ENCODE measurements at places on chromosomes 13 and 19. TPM values are rescaled to one million over a fixed set of nuclear protein-coding genes. Genes with fewer than 3 reads are reported as not detected.
A peak's percentile ranks its signal among the peaks of the same experiment; 100 is the strongest.

The EXOC3L2 gene
- not detected for total RNA-seq

The LHB gene
- total RNA-seq: not detected

The PODNL1 gene
- total RNA-seq: not detected

The RUBCNL gene
- 110 TPM for total RNA-seq

The ZNF534 gene
- not detected for total RNA-seq

GRCh38 chr19:345320-345879, 804 bp upstream of the MIER2 start:
- DNase-seq: no peak

- peak; percentile 19 for DNase-seq
These were observed 63.4 kb upstream of the MED4 start for GRCh38 chr13:48158290-48158689.

GRCh38 chr19:512547-513365, 5.5 kb downstream of the TPGS1 start:
- DNase-seq: no peak

DNA sequence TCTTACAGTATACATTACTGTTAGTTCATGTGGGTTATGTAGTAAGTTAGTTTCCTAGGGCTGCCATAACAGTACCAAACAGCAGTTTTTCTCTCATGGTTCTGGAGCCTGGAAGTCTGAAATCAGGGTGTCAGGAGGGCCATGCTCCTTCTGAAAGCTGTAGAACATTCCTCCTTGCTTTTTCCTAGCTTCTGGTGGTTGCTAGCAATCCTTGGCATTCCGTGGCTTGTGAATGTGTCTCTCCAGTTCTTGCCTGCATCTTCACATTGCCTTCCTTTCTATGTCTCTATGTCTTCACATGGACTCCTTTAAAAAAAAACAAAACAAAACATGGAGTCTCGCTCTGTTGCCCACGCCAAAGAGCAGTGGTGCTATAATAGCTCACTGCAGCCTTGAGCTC, 95.4 kb downstream of the WDFY2 start:
- no peak for DNase-seq

GRCh38 chr19:49746206-49746958, 16.7 kb downstream of the TSKS start:
- peak; percentile 79 for DNase-seq

DNA sequence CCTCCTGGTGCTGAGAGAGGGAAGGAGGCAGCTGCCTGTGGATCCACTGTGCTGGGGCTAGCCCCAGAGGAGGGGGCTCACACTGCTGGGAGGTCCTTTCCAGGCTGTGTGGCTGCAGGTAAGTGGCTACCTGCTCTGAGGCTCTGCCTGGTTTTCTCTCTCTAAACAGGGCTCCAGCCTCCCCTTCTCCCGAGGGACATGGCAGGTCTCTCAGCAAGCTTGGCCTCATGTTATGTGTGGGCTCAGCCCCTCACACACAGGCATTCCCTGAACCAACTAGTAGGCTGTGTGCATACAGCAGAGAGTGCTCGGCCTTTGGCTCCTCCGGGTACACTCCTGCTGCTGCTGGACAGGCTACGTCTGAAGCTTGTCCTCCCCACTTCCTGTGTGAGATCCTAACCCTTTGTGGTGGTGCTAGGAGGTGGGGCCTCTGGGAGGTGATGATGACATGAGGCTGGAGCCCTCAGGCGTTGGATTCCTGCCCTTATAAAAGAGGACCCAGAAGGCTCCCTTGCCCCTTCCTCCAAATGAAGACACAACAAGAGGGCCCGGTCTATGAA, 4.2 kb downstream of the ZNF835 start:
- no peak for DNase-seq

DNA sequence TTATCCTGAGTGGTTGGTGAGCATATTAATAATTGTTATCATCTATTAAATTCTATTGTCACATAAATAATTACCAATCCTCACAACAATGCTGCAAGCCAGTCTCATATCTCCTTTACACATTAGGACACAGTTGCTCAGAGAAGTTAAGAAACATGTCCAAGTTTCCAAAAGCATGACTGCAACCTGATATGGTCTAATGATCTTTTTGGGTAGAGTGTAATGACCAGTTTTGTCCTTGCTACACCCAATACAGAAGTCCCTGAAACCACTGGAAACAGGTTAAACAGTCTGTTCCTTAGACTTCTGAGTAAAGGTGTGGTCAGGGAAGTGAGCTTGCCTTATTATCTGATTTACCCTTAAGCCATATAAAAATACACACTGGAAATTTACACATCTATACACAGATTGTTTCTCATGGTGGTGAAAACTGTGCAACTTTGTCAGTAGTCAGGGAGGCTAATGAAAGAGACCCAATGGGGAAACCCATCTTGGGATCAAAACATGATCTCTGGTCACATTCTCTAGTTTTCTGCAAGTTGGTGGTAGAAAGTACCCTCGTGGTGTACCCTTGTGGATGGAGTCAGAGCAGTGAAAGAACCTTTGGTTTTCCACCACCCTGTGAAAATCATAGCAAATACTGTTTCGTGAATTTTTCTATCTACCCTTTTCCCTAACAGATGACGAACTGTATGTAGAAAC, 146.0 kb upstream of the KLF12 start:
- no peak for DNase-seq

- DNase-seq: no peak
These were observed 4.4 kb upstream of the COMP start for GRCh38 chr19:18795540-18795939.

- no peak for DNase-seq
These were observed 70.1 kb downstream of the GGACT start for GRCh38 chr13:100518394-100519062.

- DNase-seq: no peak
These were observed 3.2 kb upstream of the GP6 start for GRCh38 chr19:55041244-55041626.

DNA sequence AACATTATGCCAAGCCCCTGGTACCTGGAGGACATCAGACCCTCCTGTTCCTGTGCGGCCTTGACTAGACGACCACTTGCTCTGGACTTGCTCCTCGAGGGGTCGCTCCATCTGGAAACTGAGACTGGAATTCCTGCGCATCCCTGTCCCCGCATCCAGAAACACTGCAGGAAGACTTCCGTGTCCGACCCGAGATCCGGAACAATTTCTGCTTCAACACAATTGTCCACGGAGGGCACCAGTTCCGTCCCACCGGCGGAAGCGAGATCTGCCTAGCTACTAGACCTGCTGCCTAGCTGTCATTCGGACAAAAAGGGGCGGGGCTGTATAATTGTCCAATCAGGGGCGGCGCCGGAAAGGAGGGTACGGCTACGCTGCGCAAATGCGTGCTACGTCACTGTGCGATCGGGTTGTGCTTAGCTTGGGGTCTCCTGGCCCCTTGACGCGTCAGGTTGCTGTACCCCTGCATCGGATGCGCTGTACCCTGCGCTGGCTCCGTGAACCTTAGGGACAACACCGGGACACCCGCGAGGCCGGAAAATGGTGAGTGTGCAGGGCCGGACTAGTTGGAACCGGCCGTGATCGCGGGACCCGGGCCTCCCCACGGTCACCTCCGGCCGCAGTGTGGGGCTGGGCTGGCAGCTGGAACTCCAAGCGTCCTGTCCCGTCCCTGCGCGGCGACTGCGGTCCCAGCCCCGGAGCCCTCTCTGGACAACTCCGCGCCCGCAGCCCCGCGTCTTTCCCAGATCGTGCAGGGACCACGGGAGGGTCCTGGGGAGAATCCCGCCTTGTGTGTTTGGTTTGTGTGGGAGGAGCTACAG, at the start of the genes ZNF490 and ZNF791:
TSS of gene ZNF490 (minus strand) at position 274 of the 821 bp plus-strand sequence. CDS start at position 141, 133 bp downstream.
TSS of gene ZNF791 (plus strand) at position 381 of the 821 bp plus-strand sequence. CDS start at position 541, 160 bp downstream.
- DNase-seq: peak; percentile 99

DNA sequence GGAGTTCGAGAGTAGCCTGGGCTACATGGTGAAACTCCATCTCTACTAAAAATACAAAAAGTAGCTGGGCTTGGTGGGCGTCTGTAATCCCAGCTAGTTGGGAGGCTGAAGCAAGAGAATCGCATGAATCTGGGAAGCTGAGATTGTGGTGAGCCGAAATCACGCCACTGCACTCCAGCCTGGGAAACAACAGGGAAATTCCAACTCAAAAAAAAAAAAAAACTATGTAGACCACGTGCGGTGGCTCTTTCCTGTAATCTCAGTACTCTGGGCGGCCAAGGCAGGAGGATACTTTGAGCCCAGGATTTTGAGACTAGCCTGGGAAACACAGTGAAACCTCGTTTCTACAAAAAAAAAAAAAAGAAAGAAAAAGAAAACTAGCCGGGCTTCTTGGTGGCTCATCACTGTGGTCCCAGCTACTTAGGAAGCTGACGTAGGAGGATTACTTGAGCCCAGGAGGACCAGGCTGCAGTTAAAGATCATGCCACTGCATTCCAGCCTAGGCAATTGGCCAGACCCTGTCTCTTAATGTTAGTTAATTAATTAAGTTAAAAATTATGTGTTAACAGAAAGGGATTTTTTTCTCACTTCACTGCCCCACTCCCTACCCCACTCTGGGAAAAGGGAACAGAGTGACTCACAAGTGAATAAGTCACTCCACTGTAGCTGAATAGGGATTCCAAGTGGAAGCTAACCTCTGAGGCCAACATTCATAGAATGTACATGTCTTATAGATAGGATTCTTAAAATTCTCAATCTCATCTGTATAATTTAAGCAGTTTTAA, 2.2 kb downstream of the ZNF83 start:
- DNase-seq: no peak

GRCh38 chr13:48319531-48320398, 16.2 kb downstream of the RB1 start:
- DNase-seq: no peak

DNA sequence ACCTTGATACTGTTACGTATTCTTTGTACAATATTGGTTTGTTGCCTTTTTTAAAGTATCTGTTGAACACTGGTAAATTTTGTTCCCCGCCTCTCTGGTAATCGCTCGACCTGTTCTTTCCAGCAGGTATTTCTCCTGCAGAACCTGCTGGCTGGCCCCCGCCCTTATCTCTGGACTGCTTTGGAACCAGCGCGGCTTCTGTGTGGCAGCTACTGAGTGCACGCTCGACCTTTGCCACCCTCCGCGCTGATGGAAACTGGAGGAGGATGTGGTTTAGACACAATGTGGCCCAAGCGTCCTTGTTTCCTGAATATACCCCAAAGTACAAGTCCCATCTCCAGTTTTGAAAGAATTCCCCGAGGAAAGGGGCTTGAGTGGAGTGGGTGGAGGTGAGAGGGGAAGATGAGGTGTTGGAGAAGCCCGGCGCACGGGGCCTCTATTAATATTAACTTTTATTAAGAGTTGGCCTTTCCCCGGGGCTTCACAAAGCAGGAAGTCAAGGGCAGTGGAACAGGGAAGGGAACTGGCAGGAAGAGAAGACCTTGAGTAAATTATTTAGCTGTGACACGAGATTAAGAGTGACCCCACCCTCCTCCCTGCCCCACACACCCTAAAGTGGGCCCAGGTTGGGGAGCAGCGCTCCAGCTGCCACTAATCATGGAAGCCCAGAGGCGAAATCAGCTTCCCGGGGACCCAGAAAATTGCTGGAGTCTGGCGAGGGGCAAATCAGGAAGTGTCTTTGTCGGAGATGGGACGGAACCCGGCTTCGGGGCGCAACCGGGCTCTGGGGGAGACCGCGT, 16.0 kb downstream of the CDX2 start:
- DNase-seq: no peak

DNA sequence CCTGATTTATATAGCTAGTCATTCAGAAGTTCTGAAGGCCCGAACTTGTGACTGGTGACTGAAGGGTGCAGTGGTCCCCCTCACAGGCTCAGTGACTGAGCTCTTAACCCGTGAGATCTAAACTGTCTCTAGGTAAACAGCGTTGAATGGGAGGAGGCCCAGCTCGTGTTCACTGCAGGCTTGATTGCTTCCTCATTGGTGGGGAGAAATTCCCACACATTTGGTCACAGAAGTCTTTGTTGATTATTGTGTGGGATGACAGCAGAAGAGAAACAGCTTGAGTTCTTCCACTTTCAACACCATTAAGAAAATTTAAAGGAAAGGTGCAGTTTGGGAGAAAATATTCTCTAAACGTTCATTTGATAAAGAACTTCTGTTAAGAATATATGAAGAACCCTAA, 1178.0 kb downstream of the UQCRFS1 start:
- no peak for DNase-seq

DNA sequence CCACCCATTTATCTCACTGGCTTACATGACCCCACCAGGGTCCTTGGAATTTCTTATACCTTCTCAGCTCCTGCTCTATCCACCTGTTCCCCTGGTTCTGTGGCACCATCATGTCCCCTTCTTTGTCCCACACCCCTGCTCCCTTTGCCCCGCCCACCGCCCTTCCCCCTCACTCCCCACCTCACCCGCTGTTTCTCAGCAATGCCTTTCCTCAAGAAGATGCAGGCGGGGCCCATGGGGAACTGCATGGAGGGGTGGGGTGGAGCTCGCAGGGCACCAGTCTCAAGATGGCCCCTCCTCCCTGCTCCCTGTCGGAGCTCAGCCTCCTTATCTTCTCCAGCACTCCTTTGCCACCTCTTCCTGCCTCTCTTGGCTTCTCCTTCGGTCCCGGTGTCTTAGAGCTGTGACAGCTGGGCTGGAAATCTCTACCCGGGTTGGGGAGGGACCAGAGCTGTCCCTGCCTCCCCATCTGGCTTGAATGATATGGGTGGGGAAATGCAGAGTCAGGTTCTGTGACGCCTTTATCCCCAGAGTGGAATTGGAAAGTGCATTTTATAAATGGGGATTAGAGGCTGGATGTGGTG, at the start of gene CABP5:
TSS of gene CABP5 (minus strand) at position 405 of the 584 bp plus-strand sequence. CDS start at position 248, 157 bp downstream.
- no peak for DNase-seq

DNA sequence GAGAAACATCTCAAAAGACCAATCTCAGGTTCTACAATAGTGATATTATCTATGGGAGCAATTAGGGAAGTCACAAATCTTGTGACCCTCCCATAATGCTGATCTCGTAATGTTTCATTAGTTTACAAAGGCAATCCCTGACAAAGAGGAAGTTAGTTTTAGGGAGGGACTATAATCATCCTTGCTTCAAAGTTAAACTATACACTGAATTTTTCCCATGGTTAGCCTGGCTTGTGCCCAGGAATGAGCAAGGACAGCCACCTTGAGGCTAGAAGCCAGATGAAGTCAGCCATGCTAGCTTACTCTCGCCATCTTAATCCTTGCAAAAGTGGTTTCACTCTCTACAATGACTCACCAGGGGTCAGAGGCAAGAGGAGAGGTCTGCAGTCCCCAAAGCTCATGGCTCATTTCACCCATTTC, 5.4 kb downstream of the CEACAM3 start:
- peak; percentile 55 for DNase-seq

- DNase-seq: no peak
These were observed 2.8 kb downstream of the MYH14 start for GRCh38 chr19:50206191-50206590.

DNA sequence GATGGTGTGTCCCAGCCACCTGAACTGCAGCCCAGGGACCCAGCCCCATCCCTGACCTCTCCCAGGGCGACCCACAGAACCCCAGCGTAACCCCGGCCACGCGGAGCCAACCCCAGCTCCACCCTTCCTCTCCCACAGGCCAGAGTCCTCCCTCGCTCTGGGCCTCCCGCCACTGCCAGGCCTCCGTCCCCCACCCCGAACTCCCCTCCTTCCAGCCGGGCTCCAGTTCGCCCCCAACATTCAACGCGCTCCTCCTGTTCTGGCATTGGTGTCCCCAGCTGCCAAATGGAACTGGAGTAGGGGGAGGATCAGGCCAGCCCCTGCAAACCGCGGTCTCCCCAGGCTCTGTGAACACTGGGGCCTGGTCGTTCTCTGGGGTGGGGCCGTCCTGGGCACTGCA, 7.4 kb downstream of the LINGO3 start:
- DNase-seq: no peak
